ENCODE measurements at places on chromosomes 1 and 21.

GRCh38 chr1:8171751-8172464, 145.8 kb upstream of the ERRFI1 start:
- DNase-seq, result no peak

- no peak for DNase-seq
Measured at GRCh38 chr1:246155923-246156322, 351.2 kb downstream of the SMYD3 start.

DNA sequence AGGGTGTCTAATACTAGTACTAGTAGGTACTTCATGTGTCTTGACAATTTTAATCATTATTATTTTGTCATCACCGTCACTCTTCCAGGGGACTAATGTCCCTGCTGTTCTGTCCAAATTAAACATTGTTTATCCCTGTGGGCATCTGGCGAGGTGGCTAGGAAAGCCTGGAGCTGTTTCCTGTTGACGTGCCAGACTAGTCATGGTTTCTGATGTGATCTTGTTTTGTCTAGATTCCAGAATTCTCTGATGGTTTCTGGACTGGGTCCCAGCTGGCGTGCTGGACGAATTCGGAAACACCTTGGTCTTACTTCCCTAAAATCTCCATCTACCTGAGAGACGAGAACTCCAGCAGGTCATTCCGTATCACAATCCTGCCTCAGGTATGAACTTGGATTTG, 66.1 kb upstream of the FAM3B start:
- no peak for DNase-seq

DNA sequence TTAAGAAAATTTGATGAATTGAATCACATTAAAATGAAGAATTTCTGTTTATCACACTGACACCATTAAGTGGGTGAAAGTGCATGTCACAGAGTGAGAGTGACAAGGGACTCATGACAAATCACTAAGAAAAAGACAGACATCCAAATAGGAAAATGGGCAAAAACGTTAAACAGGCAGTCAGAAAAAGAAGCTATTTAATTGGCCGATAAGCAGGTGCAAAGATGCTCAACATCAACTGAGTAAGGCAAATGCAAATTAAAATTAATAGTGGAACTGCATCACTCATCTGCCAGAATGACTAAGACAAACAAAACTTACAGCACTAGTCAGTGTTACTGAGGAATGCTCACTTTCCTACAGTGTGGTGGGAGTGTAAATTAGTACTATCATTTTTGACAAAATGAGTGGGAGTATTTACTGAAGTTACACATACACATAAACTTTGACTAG, 39.2 kb upstream of the RUNX1 start:
- DNase-seq, result no peak

- no peak for DNase-seq
Measured at GRCh38 chr1:175737451-175737850, 5.9 kb downstream of the TNR start.

GRCh38 chr1:228084797-228085196, 2.3 kb downstream of the ARF1 start:
- DNase-seq, result no peak

DNA sequence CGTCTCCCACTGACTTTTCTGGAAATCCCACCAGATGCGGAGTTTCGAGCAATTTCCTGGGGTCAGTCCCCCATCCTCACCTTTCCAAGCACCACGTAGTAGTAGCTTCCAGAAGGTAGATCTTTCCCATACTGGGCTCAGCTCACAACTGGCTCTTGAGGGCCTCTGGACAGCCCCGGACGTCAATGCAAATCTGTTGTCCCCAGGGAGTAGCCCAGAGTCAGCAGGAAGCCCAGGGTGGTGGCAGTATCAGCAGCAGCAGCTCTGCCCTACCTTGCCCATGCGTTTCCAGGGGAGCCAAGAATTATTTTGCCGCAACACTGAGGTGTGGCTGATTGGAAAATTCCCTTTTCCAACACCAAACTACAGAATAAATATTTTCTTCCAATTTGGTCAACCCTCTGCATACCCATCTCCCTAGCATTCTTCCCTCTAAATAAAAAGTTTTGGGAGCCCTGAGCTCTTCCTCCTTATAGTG, 70.3 kb downstream of the CD46 start:
- no peak for DNase-seq

DNA sequence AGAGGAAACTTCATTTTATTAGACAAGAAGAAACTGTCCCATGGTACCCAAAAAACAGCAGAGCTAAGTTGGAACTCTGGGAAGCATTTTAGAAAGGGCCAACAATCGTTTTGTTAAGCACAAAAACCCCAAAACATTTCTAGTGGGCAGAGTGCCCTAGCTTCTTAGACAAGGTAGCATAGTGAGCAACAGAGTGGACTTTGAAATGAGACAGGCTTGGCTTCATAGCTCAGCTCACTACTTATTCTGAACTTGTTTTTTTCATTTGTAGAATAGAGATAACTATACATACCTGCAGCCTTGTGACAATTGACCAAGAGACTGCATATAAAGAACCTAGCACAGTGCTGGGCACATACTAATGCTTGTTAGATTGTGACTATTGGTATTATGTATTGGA, 50.1 kb downstream of the HLX start:
- DNase-seq, result no peak

DNA sequence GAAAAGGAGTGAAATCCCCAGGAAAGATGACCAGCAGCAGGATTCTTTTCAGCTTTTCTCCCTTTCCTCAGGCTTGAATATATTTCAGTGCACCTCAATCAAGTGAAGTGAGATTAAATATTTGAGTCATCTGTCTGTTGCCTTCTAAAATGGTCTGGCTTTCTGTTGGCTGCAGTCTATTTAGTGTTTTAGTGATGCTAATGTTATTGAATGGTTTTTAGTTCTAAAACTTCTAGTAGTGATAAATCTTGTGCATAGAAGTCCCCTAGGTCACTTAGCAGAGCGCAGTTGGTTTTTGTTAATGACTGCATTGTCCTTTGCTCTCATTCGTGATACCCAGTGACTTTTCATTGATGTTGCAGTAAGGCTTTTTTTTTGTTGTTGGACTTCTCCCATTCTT, 53.5 kb downstream of the ITSN1 start:
- no peak for DNase-seq

DNA sequence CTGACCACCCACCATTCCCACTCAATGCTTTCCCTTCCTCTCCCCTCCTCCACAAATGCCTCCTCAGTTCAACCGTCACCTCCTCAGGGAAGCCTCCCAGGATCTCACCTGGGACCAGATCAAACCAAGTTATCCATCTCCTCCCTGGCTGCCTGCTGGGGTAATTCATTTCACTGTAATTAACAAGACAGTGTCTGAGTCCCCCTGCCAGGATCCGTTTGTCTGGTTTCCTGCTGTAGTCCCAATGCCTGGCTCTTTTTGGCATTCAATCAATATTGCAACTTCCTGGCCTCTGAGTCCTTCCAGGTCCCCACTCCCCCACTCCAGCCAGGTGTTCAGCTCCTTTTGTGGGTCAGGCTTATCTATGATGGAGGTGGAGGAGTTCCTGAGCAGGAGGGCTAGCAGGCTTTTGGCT, 687.7 kb downstream of the PTPRU start:
- DNase-seq, result no peak

DNA sequence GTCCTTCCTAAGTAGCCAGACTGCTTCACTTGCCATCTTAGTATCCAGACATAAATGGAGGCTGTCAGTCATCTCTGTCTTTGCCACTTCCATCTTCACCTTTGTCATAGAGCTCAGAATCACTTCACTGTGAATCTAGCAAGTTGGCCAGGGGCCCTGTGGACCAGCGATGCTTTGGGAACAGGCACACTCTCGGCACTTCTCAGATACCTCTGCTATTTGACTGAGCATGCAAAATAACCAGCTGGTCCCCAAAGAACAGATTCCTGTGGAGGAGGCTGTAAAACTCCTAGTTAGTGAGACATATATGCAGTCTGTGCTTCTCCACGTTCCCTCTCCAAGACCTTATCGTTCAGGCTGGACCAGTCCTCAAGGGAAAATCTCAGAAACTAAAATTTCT, 76.8 kb upstream of the COA6 start:
- DNase-seq, result no peak

DNA sequence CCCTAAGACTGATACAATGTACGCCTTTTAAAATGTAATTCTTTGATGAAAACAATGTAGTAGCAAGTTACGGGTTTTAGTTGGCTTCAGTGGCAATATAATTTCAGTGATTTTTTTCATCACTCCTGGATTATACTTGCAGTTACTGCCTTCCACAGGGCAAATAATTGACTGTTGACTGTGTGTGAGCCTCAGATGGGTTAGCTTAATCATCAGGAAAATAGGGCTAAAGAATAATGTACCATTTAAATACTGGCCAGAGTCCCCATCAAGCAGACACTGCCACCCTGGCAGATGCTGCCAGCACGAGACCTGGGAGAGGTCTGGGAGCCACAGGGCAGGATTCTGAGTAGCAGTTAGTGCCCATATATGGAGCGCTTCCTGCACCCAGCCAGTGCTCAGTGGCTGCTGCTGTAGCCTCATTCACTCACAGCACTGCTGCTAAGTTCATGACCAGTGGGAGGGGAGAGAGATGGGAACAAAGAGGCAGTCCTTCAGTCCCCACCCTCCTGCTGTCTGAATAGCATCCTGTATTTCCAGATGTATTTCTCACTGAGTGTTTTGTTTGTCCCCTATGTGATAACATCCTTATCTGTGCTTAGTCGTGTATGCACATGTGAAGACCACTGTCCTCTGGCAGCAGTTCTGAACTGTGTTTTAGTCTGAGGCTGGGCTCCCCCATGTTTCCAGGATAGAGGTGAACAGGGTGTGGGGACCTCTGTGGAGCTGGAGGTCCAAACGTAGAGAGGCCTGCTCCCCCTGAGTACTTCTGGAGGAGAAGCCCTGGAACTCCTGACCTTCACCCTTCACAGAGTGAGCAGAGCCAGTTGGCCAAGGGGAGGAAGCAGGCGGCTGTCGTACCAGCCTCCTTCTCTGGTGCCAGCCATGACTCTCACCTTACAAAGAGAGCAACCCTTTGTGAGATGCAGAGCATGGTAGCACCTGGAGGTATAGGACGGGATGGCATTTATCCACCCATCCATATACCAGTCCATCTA, 80.4 kb downstream of the ADARB1 start:
- no peak for DNase-seq

DNA sequence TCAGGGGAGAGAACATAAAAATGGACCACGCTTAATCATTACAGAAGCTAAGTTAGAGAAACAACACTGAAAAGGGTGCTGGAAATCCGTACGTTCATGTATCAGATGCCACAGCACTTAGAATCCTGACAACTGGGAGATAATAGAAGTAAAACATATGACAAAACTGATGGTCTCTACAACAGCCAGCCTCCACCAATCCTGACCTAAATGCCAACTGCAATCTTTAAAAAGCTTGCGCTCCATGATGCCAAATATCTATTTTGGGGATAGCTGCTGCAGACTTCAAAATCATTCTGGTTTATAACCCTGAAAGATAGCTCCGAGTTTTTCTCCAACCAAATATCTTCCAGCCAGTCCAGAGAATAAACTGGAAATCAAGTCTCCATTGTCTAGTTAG, 178.3 kb downstream of the RERE start:
- DNase-seq, result no peak

DNA sequence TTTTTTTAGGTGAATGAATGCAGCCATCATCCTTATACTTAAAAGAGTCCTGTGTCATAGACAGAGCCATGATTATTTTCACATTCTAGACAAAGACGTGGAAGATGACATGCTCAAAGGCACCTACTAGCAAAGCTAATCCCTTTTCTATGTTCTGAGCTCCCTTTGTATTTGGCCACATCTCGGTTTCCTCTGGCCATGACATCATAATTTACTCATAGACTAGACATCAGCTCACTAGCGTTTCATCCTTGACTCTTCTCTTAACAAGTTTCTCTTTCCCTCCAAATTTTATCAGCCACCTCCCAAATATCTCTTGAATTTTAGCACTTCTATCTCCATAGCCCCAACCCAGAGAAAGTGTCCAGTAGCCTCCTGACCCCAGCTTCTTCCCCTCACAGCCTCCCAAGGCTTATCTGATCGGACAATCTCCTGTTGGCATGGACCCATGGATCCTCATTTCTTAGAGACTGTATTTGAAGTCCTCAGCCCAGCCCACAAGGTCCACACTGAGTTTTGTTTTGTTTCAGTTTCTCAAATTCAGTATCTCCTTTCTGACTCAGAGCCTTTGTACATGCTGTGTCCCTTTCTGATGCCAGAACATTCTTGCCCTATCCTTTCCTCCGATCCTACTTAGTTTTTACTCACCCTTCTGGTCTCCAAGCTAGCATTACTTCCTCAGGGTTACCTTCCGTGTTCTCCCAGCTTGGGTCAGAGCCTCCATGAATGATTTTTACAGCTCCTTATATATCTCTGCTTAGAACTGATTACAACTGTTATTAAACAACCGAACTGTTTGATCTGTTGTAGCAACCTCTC, 33.0 kb upstream of the EPS8L3 start:
- no peak for DNase-seq

- no peak for DNase-seq
Measured at GRCh38 chr1:24963943-24964693, 34.0 kb upstream of the RUNX3 start.

GRCh38 chr1:30320581-30320890, 402.8 kb downstream of the MATN1 start:
- DNase-seq, result no peak

GRCh38 chr1:48966583-48966982, 189.9 kb upstream of the BEND5 start:
- DNase-seq, result no peak

DNA sequence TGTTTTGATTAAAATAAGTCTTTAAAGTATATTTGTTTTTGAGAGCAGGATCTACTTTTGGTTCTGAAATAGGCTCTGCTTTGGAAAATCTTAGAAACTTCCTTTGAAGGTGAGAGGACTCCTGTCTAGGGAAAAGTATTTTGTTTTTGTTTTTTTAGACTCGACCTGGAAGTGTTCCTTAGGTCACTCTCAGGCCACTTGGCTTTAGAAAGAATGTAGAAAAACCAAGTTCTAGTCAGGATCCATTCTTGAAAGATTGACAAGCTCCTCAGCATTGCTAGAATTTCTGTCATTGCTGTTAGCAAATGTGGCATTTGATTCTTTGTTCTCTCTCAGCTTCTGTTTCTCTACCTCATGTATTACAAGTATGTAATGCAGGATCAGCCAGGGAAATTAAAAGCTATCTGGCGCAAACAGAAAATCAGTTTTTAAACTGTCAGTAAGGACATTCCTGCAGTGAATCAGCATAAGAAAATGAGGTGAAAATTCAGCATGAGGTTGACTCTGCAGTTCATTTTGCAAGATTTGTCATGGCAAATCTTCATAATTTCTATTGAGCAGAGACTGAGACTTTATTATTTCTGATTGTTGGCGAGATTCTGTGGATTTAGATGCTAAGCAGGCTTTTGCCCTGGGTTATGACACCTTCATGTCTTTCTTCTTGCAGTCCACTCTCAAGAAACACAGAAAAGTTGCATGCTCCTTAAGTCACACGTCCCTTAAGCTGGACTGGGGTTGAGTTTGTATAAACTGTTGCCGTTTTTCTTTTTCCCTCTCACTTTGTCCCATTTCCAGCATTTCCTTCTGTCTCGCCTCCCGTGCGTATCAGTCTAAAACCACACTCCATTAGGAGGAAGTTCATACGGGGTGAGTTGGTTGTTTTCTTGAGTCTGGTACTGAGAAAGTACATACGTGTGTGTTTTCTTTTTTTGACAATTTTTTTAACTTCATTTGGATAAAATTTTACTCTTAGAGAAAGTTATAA, 12.6 kb downstream of the NTPCR start:
- DNase-seq, result no peak

Measured in putamen (tissue), 1 donor.